NK-92 treated with Interleukin-12 subunit alpha and Interleukin-12 subunit beta, amount 100 ng/mL, for 24 hours (cell line): ENCODE measurements at places on chromosomes 4 and X.

GRCh38 chr4:73446336-73446938, 10.4 kb downstream of the AFP start:
- no peak for DNase-seq

- no peak for DNase-seq
These were observed 12.8 kb upstream of the GUCY1B1 start for GRCh38 chr4:155745984-155746383.

DNA sequence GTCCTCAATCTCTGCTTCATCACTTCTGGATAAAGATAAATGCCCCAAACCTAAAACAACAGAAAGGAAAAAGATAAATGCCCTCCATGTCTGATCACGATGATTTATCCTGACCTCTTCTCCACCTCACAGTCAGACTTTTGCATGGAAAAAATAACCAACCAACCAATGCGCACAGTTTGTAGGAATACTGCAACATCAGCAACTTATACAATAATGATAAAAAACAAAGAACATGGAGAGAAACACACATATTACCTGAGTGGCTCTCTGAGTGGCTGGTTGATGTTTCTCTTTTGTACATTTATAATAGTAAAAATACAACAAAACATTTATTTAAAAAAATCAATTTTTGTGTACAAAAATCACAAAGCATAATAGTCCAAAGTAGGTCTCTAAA, 93.0 kb upstream of the PUDP start:
- no peak for DNase-seq

DNA sequence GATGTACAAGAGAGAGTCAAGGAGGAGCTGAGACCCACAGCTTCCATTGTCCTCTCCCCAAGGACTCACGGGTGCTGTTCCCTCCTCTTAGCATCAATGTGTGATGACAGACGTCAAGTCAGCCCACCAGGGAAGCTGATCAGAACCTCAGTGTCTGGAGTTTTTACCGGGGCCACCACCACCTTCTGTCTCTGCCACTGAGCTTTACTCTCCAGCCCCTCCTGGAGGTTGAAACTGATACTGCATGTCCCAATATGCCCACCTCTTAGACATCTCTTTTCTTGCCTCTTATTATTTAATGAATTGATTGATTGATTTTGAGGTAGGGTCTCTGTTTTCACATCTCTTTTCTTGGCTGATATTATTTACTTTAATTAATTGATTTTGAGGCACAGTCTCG, 10.3 kb upstream of the AKAP17A start:
- DNase-seq, result peak; percentile 69

GRCh38 chr4:100981447-100982204, 365.7 kb downstream of the PPP3CA start:
- no peak for DNase-seq

- no peak for DNase-seq
These were observed 207.6 kb upstream of the MAMLD1 start for GRCh38 chrX:150155436-150156035.

GRCh38 chrX:39834600-39834999, 263.2 kb downstream of the BCOR start:
- no peak for DNase-seq

DNA sequence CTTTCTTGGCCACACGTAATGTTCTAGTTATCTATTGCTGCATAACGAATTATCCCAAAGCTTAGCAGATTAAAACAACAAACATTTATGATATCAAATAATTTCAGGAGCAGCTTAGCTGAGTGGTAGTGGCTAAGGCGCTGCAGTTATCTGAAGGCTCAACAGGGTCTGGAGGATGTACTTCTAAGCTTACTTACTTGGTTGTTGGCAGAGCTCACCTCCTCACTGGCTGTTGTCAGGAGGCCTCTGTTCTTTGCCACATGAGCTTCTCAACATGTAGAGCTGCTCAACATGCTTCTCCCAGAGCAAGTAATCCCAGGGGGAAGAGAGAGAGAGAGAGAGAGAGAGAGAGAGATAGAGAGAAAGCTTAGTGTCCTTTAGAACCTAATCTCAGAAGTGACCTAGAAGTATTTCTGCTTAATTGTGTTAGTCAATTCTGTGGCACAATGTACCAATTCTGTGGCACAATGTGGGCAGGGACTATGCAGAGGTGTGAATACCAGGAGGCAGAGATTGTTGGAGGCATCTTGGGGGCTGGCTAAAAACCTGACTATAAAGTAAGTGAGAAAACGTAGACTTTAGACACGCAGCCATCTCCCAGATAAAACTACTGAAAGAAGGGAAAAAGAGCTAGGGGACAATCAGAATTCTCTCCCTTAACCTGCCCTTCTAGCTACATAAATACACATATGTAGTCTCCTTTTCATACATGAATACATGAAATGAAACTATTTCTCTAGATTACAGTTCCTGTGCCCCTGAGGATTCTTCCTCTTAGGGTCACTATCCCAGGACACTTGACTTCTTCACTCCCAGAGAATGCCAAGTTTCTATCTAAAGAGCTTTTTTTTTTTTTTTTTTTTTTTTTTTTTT, 40.2 kb downstream of the HOPX start:
- DNase-seq, result peak; percentile 28

DNA sequence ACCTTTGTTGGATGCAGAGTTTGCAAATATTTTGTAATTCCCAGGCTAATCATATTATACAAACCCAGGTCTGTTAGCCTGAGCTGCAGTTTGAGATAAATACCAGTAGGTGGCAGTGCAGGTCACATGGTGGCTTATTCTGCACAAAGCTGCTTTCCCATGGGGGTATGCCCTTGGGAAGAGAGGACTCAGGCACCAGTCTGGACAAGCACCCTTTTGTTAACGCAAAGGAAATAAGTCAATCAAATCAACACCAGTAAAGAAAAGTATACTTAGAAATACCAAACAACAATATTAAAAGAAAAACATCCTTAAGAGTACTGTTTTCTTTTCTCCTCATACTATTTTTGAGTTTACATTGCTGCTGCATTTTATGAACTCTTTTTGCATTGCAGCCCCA, 389.0 kb upstream of the ZFP42 start:
- DNase-seq, result no peak

GRCh38 chr4:77002321-77003107, 53.0 kb downstream of the SEPTIN11 start:
- DNase-seq, result no peak

DNA sequence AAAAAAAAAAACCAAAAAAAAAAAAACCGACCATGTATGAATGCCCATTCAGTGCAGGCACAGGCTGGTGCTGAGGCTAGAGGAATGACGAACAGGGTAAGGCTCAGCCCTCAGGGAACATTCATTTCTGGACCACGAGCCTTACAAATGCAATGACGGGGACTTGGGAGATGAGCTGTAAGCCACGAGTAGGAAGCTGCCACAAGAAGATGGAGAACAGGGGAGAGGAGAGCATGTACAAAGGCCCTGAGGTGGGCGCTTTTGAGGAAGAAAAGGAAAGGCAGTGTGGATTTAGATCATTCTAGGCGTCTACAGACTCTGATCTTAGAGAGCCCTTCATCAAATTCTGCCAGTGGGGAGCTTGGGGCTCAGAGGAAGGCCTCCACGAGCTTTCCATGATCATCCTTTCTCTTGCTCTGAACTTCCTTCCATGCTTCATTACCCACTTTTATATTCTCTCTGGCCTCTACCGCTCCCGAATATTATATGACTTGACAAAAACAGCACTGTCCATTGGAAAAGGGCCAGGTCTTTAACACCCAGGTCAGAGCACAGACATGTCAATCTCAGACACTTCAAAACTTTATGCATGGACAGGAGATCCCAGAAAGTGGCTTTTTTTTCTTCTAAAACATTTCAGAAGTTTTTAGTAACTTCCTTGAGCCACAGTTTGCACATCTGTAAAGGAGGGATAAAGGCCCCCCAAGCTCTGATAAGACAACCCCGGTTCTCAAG, 3.3 kb upstream of the ZNF518B start:
- DNase-seq, result no peak

DNA sequence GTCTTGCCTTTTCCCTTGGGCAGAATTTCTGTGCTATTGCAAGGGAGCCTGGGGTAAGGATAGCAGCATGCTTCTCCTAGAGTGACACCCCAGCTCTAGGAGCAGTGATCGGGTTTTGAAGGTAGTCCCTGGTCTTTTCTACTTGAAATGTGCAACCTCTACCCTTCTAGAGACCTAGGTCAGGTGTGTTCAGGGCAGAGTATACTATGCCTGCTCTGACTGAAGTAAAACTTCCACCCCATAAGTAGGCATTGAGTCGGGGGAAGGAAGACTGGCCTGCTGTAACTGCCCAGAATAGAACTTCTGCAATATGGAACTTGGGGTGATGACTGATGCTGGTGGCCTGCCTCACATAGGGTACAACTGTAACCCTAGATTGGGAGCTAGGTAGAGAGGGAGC, 80.9 kb downstream of the ARHGAP36 start:
- no peak for DNase-seq

DNA sequence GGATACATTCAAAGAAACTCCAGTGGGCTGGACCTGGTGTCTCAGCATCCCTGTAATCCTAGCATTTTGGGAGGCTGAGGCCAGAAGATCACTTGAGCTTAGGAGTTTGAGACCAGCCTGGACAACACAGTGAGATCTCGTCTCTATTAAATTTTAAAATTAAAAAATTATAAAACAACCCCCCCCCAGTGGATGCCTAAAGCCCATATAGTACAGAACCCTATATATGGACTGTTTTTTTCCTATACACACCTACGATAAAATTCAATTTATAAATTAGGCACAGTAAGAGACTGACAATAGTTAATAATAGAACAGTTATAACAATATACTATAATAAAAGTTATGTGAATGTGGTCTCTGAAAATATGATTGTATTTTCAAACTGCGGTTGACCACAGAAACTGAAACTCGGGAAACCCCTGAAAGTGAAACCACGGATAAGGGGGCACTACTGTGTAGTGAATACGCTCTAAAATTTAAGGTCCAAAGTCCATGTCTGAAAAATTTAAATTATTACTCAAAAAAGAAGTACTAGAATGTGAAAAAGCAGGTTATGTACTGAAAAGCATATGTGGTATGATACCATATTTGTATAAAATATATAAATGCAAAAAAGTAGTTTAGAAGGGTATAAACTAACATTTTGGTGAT, 2.0 kb downstream of the SMIM14 start:
- no peak for DNase-seq

DNA sequence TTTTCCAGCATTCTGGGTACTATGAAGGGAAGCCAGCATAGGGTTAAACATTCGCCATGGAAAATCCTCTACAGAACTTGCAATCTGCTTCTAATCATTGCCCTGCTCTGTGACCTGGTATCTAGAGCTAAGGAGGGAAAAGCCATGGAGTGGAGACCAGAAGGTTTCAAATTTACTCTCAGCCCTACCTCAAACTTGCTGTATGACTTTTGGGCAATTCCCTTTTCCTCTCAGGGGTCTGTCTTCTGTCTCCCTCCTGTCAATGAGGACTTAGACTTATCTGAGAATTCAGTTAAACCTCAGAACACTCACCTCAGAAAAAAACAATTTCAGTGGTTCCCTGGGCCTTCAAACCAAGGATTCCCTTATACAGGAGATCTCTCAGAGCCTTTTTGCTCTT, 29.1 kb downstream of the ARHGEF9 start:
- no peak for DNase-seq

- DNase-seq, result no peak
These were observed 169.6 kb downstream of the CAMK2D start for GRCh38 chr4:113591982-113592381.

GRCh38 chrX:12700745-12701144, 90.5 kb upstream of the PRPS2 start:
- no peak for DNase-seq

GRCh38 chr4:95798003-95798402, 41.9 kb upstream of the PDHA2 start:
- DNase-seq, result no peak

DNA sequence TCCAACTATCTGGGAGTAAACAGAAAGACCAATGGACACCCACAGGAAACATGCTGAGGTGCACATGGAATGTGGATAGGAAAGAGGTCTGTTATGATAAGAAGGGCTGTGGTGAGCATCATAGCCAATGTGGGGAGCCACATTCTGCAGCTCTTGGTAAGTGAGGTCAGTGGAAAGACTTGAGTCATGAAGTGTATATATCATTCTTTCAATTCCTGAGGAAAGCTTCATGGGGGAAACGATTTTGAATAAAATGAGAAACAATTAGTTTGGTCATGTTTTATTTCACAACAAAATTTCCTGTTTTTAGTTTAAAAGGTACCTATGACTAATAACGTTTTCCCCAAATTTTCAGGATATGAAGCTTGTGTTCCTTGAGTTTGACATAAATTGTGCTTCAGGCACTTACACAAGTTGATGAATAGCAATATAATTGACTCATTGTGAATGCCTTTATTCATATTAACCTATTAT, 41.4 kb upstream of the RASSF6 start:
- DNase-seq, result no peak
